ENCODE measurements at places on chromosomes 2 and 18.

DNA sequence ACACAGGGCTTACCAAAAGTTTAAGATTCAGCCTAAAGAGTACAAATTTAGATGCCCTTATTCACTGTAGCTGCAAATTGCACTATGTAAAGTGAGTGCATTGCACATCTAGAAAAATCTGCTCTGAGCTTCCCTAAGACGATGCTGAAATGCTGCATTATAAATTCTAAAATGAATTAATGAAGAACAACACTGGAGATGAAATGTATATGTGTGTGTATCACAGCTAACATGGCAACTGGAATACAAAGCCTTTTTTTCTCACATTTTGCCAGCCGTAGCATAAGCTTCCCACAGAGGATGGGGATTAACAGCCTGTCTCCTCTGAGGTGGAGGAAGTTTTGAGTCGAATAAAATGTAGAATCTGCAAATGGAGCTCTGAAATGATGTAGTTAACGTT, 338.3 kb upstream of the ZEB2 start:
- no peak for DNase-seq

- no peak for DNase-seq
Measured at GRCh38 chr2:164842624-164842966, 972 bp upstream of the COBLL1 start.

DNA sequence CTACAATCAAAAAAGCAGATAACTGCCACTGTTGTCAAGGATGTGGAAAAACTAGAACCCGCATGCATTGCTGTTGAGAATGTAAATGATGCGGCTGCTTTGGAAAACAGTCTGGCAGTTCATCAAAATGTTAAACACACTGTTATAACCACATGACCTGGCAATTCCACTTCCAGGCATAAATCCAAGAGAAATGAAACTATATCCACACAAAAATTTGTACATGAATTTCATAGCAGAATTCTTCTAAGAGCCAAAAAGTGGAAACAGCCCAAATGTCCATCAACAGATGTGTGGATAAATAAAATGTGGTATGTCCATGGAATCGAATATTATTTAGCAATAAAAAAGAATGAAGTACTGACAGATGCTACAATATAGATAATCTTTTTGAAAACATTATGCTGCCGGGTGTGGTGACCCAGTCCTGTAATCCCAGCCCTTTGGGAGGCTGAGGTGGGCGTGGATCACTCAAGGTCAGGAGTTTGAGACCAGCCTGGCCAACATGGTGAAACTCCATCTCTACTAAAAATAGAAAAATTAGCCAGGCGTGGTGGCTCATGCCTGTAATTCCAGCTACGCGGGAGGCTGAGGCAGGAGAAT, 32.0 kb downstream of the ERCC3 start:
- no peak for DNase-seq

DNA sequence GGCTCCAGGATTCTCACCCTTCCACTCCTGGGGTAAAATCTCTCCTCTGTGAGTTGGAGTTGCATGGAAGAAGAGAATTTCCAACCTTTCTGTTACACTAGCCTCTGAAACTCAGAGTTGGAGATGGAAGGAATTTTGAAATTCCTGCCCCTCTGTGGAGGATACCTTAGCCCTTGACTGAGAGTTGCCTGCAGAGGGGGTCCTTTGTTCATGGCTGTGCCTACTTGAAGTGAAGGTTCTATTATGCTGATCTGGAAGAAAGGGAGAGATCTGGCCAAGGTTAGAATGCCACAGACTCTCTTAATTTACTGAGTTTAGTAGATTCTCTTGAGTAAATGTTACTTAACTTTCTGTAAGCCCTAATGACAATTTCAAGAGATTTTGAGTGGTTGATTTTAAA, 626.6 kb upstream of the GYPC start:
- DNase-seq = no peak

DNA sequence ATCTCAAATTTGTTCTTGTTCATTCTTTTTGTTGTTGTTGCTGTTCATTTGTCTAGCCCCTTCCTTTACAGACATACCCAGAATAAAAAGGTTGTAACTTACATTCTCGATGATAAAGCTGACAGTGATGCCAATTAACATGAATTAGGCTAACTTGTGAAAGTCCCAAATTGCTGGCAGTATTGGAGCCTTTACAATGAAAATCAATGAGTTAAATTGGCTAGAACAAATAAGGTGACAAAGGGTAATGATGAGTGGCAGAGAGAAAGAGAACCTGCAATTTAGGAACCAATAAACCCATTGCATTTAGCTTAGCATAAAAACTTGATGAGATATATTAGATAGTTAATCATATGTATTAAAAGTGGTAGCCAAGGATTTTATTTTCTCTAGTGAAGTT, 521.0 kb downstream of the ADCYAP1 start:
- DNase-seq = no peak

DNA sequence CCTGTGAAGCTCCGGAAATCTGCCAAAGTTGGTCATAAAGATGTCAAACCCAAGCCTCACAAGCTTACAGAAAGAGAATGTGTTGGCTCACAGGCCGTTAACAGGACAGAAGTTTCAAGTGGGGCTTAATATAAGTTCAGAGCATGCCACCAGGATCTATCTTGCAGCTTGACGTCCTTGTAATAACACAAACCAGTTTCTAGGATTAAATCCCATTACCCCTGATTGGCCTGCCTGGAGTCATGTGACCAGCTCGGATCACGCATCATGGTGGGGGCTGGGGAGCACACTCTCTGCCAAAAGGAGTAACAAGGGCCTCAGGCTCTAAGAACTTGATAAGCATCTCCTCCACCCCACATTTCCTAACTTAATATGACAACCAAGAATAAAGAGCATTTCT, 38.9 kb upstream of the SCG2 start:
- DNase-seq = no peak

DNA sequence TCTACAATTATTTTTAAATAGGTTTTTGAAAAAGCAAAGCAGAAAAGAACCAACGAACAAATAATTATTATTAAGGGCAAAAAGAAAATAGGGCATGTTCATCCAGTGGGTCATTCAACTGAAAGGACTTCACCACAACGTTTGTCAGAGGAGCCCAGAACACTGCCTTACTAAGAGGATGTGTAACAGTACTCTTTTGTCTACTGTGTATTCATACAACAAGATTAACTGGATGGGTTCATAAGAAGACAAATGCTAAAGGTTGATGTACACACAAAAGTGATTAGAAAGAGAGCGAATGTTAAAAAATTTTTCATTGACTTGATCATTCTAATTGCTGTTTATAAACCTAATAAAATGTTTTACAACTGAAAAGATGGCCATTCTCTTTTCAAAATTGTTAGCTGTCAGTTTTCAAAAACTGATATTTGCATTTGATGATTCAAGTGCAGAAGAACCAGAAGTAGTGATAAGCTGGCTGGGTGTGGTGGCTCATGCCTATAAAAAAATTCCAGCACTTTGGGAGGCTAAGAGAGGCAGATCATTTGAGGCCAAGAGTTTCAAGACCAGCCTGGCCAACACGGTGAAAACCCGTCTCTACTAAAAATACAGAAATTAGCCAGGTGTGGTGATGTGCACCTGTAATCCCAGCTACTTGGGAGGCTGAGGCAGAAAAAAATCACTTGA, 33.1 kb downstream of the MGAT4A start:
- no peak for DNase-seq

DNA sequence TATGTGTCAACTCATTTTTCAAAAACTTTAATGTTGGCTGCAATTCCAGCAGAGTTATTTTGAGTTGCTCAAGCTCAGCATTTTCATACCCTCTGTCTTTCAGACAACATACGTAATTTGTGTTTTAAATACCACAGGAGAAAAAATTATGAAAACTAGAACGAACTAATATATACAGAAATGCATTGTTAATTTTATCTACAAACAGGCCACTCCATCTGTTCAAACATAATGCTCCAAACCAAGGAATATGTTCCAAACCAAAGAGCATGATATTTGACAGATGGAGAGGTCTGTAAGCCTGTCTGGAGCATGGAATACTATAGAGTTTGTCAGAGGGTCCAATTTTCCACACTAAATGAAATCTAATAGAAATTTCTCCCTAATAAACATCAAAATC, 536.2 kb upstream of the FSIP2 start:
- DNase-seq = no peak

DNA sequence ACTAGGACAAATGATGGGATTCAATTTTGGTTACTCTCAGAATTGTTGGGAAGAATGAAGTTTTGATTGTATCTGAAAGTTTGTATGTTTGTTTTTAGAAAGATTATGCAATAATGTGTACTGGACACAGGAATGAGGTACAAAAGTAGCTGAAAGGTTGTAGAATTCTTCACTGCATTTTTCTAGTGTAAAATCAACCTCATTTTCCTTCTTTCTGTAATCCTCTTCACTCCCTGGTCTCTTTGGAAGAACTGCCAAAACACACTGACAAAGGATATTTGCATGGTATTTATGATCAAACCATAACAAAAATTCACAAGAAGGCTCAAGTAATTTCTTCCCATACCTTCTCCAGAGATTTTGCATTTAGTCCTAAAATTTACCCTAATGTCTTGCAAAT, 110.7 kb downstream of the ZEB2 start:
- DNase-seq = no peak

DNA sequence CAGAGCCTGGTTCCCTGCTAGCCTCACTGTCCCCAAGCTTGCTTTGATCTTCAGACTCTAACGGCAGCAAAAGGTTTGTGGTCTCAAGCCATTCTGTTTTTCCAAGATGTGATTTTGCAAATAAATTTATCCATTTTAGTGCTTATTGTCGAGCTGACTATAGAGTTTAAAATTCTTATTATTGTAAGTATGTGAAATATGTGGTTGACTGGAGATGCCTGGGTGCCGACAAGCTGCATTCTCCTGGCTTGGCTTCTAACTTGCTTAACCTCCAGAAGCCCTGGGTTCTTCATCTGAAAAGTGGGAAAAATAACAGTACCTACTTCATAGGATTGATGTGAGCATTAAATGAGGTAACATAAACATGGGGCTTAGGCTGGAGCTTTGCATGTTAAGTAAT, 9.9 kb upstream of the EDAR start:
- DNase-seq = no peak

- DNase-seq = no peak
Measured at GRCh38 chr18:64713284-64713683, 564.4 kb upstream of the LINC00305 start.

GRCh38 chr2:25129901-25130520, 38.4 kb downstream of the POMC start:
- no peak for DNase-seq

DNA sequence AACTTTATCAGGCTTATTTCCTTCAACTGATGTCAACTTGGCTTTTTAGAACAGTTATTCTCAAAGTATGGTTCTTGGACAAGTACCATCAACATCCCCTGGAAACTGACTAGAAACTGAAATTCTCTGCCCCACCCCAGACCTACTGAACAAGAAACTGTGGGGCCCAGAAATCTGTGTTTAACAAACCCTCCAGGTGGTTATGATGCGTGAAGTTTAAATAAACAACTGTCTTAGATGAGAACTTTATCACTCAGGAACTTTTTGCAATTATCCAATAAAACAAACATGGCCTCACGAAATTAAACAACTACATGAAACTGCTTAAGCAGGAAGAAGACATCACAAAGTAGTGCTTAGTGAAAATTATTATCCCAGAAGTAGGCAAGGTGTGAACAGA, 4.4 kb downstream of the HIBCH start:
- DNase-seq = no peak

DNA sequence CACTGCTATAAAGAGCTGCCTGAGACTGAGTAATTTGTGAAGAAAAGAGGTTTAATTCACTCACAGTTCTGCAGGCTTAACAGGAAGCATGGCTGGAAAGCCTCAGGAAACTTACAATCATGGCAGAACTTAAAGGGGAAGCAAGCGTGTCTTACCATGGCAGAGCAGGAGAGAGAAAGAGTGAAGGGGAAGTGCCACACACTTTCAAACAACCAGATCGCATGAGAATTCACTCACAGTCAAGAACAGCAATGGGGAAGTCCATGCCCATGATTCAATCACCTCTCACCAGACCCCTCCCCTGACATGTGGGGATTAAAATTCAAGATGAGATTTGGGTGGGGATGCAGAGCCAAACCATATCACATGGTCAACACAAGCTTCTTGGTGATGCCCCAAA, 34.7 kb upstream of the CDK5R2 start:
- DNase-seq = no peak

DNA sequence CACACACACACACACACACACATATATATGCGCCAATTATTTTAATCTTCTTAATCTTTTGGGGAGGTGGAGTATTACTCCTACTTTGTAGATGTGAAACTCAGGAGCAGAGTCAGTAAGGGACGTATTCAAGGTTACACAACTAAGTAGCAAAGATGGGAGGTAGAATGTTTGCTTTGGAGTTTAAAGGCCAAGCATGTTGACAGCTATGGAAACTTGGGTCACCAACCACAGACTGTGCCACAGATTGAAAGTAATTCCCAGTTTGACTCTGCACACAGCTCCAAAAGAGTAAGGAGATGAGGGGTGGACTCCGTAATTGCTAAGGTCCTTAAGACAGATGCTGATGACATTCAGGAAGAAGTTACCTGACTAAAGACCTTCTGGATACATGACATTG, 124.8 kb upstream of the ITGB6 start:
- DNase-seq = no peak

- peak; percentile 15 for DNase-seq
Measured at GRCh38 chr2:164522561-164522981, 98.7 kb downstream of the GRB14 start.

- no peak for DNase-seq
Measured at GRCh38 chr18:4144201-4144600, 310.9 kb downstream of the DLGAP1 start.

DNA sequence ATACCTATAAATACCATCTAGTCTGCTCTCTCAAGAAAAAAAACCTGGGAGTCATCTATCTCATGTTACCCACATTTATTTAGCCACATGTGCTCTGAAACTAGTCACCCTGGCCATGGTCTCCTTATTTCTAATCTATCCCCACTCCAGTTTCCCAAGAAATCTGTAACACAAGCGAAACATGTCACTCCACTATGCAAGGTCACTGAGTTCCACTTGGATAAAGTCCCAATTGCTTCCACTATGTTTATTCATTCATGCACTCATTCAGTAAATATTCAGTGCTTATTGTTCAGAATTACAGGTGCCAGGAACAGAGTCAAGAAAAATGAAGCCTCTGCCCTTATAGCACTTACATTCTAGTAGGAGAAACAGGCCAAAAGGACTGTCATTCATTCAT, 369.4 kb upstream of the CYRIA start:
- DNase-seq = no peak

GRCh38 chr2:209976698-209977385, 25.6 kb upstream of the RPE start:
- DNase-seq = no peak

DNA sequence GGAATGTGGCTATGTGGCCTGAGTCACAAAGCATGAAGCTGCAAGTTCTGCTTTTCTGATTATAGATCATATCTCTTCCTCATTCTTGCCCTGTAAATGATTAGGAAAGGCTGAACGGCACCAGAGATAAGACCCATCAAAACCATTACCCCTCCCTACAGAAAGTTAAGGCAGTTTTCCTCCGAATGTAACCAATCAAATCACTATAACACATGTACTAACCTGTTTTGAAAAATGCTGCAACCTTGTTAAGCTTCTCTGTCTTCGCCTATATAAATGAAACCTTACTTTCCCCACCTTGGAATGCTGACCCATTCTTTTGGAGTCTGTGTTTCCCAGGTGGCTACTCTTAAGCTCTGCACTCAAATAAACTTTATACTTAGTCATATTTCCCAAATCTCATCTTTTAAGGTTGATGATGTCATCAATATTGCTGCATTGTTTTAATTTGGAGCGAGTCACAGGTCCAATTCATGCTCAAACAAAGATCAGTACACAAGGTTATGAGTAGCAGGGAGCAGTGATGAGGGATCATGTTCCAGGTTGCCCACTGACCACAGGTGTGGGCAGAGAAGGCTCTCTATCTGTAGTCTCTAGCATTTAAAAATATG, 662.3 kb downstream of the IRS1 start:
- no peak for DNase-seq
